ENCODE measurements at places on chromosomes 3 and 15.

DNA sequence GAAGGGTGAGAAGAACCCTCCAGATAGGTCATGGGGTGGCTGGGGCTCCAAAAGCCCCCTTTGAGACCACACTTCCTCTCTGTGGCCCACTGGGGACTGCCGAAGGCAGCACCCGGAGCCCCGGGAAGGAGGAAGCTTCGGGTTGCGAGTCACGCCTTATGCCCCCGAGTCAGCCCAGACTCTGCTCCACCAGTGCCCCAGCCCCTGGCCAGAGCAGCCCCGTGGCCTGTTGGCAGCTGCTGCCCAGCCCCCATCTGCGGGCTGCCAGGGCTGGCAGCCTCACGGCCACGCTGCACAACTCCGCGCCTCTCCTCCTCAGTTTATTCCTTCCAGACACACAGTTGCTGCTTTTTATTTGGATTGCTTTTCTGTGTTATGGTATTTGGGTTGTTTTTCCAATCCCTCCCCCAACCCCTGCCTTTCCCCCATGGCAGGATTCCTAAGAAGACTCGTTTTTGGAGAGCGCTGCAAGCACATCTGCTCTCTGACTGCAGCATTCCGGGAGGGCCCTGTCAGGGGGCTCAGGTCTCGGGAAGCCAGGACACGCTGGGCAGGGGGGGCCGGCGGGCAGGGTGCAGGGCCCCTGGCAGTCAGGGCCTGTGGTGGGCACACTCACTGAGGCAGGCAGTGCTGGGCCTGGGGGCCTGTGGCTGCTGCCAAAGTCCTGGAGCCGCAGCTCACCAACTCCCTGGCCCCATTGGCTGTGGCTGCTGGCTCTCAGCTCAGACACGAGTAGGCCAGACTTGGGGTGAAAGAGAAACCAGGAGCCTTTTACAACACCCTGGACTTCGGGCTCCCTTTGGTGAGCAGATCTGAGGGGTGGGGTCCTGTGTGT lies 20.2 kb downstream of the MAGEF1 start:
- no peak for DNase-seq

DNA sequence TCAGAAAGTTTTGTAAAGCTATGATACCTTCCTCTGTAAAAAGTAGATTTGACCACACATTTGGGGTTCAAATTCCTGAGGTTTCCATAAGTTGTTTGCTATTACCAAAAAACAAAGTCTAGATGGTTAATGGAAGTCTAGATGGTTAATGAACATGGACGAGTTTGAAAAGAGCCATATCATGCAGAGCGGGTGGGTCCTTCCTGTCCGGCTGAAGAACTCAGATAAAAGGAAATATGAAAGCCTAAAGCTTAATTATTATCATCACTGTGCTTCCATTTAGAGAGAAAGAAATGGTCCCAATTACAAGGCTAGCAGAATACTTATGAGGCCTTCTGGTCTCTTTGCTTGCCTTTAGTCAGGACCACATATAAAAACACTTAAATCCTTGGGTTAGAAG lies 132.1 kb upstream of the SATB1 start:
- no peak for DNase-seq

DNA sequence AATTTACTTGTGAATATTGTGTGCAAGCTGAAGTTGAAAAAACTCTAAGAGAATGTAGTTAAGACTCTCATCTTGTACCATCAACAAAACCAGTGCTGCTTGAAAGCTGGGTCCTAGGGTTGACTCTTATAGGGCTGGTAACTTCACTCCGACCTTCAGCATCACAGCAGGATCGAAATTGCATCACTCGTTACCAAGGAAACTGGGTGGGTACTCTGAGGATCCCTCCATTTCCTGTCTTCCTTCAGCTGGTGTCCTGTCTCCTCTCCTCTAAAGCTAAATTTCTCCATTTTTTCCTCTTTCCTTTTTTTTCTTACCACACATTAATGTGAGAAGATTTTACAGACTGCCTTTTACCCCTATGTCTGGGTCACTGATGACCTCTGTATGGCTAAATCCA lies 3.0 kb upstream of the APH1B start:
- no peak for DNase-seq

DNA sequence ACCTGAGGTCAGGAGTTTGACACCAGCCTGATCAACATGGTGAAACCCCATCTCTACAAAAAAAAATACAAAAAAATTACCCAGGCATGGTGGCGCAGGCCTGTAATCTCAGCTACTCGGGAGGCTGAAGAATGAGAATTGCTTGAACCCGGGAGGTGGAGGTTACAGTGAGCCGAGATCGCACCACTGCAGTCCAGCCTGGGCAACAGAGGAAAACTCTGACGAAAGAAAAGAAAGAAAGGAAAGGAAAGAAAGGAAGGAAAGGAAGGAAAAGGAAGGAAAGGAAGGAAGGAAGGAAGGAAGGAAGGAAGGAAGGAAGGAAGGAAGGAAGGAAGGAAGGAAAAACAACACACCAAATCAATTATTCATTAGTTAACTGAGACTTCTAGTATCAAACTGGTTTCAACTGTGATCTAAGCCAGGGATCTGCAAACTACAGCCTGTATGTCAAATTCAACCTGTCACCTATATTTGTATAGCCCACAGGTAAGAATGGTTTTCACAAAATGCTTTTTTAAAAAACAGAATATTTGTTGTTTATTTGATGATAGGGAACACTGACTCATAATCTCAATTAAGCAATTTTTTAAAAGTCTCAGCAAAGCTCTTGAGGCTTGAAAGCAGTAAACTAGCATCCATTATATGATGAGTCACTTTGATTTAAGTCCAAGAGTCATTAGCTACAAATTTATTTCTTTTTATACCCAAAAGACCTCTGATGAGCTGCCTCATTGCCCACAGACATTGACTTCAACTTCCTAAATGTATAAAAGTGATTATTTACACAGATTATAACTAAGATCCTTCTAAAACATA lies 127.6 kb downstream of the TBL1XR1 start:
- no peak for DNase-seq

DNA sequence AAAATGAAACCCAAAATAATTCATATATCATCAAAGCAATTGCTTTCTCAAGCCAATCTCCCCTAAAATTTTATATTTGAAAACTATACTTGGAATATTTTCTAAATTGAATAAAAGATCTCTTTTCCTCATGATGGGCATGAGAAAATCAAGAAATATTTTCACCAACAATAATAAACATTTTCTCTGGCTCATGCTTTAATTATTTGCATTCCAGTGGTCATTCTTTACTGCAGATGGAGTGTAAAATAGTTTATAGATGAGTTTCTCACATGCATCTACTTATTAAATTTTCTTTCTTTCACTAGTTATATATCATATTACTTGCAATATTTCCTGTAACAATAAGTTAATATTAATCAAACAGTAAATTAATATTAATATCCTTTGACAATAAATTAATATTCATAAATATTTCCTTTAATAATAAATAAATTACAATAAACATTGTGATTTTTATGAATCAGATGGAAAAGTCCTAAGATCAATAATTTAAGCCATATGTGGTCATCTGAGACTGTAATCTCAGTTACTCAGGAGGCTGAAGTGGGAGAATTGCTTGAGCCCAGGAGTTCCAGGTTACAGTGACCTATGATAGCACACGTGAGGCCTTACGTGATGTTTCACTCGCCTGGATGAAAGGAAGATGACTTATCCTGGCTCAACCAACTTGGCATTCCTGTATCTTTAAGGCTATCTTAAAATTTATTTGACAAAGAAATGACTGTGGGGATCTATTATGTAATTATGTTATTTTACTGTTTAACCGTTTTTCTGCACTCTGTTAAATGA lies 958.8 kb downstream of the ZPLD1 start:
- no peak for DNase-seq

DNA sequence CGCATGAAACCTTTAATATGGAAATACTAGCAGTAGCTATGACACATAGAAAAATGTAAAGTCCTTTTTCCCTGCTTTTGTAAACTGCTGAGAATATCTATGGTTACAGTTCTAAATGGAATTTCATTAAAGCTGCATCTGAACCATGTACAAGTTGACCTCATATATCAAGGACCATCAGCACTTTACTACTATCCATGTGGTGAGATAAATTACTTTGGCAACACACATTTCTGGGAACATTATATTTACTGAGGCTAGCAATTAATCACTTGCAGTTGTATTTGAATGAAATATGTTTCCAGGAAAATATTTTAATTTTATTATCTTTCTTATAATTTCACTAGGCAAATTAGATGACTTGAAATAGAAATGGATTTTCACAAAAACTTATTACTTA lies 545.5 kb downstream of the NAALADL2 start:
- no peak for DNase-seq

GRCh38 chr15:86892774-86893449 lies 813.2 kb downstream of the AGBL1 start:
- no peak for DNase-seq

- DNase-seq = no peak
These were observed 14.9 kb upstream of the TPM1 start for GRCh38 chr15:63027646-63028045.

- DNase-seq = no peak
These were observed 169.1 kb downstream of the GAP43 start for GRCh38 chr3:115792206-115792955.

DNA sequence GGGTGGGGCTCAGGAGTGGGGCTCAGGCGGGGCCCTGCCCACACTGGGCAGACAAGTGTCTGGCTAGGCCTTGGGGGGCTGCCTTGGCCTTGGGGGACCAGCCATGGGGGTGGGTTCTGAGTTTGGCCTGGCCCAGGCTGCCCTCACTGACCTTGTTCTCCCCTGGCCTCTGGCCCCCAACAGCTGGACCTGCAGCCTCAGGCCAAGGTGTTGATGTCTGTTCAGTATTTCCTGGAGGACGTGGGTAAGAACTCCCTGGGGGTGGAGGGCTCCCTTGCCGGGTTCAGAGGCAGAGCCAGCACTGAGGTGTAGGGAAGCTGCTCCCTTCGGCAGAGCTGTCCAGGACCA lies 20.0 kb downstream of the PRKCD start:
- no peak for DNase-seq

- DNase-seq = no peak
These were observed 89.7 kb upstream of the KLF13 start for GRCh38 chr15:31237043-31237324.

- DNase-seq = no peak
These were observed 17.4 kb downstream of the CSPG4 start for GRCh38 chr15:75695220-75695619.

DNA sequence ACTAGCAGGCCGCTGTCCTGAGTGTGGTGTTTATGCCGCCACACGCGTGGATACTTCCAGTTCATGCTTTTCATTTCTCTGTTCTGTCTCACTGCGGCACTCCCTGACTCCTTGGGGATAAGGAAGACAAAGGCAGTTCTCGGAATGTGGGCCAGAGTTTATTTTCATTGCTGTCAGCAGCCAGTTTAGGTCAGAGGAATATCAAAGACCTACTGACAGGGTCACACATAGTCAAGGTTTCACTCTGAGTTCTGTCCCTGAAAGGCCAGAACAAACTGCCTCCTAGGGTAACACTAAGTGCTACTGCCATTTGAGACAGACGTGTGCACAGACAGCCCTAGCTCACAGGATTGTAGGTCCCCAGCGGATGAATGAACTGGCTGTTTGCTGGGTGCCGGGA lies 27.3 kb upstream of the SPTBN5 start:
- no peak for DNase-seq

Measured in D721Med (cell line).